Stimulated activated CD4-positive, alpha-beta T cell treated with anti-CD3 and anti-CD28 coated beads, Interleukin-1b, Interleukin-23, amount 100 ng/mL, for 1 hour (primary cell): ENCODE measurements at places on chromosomes 1 and 21.

DNA sequence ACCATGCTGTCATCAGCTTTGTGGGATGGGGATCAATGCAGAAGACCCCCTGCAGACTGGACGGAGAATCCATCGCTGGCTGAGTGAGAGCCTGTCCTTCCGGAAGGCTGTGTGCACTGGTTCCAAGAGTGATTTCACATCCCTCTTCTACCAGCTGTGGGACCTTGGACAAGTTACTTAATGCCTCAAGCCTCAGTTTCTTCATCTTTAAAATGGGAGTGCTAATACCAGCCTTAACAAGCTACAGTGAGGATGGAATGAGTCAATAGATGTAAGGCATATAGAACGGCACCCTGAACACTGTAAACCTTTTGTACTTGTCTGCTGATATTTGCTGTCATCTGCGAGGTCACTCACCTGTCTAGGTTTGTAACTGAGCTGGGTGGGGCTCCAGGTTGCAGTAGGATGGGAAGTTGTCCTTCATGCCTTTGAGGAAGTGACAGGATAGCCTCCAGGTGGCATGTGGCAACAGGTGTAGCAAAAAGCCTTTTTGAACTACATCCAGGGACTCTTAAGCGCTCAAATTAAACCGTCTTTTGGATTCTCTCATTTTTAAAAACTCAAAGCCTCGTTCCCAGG is 27.5 kb downstream of the TMEM51 start:
- no peak for DNase-seq

DNA sequence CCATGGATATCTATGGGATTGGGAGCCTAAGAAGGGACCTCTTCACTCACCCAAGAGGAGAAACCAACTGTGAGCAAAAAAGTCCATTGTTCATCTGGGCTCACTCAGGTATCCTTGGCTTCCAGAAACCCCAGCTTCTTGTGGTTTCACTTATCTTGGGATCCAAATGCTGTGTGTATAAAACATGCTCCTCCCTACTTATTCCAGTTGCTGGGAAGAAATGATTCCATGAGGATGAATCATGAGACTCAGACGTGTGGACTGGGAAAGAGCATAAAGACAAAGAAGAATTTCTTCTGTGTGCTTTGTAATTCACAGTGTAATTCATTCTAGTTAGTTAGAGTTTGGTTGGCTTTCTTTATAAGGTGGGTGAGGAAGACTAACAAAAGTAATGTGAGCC is 283.7 kb downstream of the ZNF648 start:
- DNase-seq, result no peak

GRCh38 chr1:224524679-224525078 is 90.1 kb upstream of the WDR26 start:
- no peak for DNase-seq

- DNase-seq, result no peak
Measured at GRCh38 chr1:111924786-111925185, 64.7 kb downstream of the KCND3 start.

GRCh38 chr21:38273745-38274542 is 17.2 kb downstream of the KCNJ15 start:
- DNase-seq, result no peak

- no peak for DNase-seq
Measured at GRCh38 chr1:228081578-228082213, 812 bp upstream of the ARF1 start.

DNA sequence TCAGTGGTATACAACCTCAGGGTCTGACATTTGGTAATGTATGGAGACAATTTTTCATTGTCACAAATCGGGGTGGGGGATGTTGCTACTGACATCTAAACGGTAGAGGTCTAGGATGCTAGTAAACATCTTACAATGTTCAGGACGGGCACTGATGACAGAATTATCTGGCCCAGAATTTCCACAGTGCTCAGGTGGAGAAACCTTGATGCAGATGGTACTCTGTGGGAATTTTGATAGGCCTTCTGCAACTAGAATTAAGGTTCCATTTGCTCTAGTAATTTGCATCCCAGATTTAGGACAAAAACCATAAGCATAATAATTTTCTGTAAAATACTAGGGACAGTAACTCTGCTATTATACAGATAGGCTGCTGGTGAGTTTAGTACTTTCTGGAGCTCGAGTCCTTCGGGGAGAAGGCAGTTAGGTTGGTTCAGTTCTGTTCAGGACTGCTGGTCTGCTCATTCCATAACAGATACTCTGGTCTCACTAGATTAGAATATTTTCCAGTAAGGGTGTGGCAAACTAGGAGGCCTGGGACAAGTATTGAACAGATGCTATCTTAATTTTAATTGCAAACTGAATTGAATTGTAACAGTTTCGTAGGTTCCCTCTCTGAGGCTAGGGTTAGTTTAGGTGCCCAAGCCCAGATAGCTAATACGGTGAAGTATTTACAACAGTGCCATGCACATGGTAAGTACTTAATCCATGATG is 11.4 kb downstream of the METTL13 start:
- no peak for DNase-seq

- no peak for DNase-seq
Measured at GRCh38 chr1:201556841-201557571, 18.1 kb downstream of the NAV1 start.

DNA sequence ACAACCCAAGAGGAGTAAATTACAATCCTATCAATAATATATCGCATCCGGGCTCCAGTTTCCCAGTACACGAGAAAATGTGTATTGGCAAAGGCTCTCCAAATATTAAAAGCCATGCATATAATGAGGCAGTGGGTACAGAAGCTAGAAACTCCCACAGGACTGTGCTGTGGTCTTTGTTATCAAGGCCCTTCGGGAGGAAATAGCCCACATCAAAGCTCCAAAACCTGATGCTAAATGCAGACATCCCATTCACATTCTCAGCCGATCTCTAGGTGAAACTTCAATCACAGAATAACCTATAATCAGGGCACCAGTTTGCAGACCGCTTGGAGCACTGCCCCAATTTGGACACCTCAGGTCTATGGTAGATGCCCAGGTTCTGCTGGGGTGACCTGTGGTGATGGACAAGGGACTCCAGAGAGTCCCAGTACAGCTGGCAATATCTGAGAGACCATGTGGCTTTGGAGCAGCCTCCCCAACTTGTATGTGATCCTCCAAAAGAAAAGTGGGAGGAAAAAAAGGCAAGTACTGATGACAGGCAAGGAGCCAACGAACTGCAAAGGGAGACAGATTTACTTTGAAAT is 148.8 kb upstream of the CAMK1G start:
- no peak for DNase-seq

DNA sequence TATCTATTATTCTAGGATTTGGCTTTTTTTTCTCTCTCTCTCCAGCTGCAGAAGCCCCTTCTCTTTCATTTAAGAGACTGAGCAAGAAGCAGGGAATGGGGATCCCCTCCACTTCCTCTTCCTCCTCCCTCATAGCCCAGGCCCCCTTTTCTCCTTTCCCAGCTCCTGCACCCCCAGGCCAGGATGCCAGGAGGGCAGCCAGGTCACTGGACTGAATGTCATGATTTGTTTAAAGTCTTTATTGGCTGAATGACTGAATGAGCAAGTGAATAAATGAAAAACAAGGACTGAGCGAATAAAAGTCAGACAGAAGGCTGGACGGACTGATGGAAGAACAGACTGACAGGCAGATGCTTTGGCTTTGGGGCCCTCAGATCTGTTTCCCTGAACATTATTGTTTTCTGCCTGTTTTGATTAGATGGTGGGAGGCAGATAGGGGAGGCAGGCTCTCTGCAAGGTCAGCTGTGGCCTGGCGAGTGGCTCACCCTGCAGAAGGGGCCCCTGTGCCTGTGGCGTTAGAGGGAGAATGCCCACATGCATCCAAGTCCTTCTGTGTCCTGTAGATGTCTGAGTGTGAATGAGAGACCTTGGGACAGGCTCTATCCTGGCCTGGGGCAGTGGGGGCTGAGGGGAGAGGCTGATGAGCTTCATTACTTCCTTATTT is 20.3 kb upstream of the ADGRB2 start:
- DNase-seq, result no peak

- DNase-seq, result no peak
Measured at GRCh38 chr1:10682449-10683309, 113.8 kb downstream of the CASZ1 start.

DNA sequence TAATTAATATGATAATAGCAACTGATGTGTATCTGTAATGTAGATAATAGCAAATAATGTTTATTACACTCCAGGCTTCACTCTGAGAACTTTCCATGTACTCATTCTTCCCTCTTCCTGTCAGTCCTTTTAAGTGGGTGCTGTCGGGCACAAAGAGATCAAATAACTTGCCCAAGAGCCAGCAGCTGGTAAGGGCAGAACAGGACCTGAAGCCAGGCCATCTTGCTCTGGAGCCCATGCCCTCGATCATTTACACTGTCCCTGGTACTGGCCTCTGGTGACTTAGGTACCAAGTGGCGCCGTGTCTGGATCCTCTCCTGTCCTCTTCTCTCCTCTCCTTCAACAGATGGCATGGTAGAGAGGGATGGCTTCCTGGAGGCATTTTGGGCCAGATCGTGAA is 97.2 kb downstream of the VPS13D start:
- DNase-seq, result no peak

DNA sequence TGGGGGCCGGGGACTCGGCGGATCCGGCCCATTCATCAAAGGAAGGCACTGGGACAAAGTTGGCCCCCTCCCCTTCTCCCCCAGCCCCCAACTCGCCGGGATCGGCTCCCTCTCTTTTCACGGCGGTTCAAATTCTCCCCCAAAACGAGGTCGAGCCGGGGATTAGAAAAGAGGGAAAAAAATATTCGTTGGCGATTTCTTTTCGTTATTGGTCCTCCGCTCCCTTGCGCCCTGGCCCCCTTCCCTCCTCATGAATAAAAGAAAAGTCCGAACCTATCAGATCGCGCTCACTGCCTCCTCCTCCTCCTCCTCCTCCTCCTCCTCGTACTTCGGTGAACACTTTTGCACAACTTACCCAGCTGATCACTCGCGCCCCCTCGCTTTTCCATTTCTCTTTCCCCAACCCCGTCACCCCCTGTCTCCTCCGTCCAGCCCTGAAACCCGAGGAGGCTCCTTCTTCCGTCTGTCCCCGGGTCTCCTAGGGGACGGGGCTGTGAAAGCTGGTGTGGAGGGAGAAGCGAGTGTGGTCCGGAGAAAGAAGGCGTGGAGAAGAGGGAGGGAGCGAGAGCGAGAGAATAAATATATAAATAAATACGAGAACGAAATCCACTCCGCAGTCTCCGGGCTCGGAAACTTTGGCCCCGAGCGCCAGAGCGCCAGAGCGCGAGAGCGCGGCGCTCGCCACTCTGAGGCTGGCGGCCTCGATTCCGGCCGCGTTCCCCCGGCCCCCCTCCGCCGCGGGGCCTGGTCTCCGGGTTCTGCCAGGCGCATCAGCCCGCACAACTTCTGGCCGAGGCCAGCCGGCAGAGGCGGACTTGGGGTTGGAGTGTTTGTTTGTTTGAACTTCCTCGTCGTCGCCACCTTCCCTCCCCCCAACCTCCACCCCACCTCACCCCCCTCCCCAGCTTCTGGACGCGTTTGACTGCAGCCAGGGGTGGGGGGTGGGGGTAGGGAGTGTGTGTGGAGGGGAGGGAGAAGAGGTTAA is at the start of gene PAX7:
Gene PAX7 (plus strand): TSS at position 336 of the 985 bp plus-strand sequence. CDS start 758 bp downstream, outside the sequence.
- DNase-seq, result no peak

DNA sequence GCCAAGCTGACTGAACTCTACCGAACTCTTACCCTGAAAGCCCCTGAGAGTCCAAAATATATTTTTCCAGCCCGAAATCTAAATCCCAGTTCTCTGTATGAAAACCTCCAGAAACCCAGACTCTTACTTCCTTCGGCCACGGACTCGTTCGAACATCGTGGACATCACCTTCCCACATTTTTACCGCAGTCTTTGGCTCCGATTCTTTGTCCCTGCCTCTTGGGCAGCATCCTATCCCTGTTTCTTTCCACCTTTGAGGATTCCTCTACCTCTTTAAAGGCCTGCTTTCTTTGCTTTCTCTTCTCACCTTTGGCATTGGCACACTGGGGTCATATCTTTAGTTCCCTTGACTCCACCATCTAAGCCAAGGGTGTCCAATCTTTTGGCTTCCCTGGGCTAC is 932 bp upstream of the USP24 start:
- DNase-seq, result no peak

GRCh38 chr1:9906466-9906865 is 3.6 kb downstream of the CTNNBIP1 start:
- DNase-seq, result no peak

GRCh38 chr1:171345536-171345935 is 31.6 kb downstream of the FMO4 start:
- DNase-seq, result no peak

GRCh38 chr1:15362737-15363128 is 47.0 kb upstream of the EFHD2 start:
- DNase-seq, result no peak

- no peak for DNase-seq
Measured at GRCh38 chr1:203089651-203090045, 3.8 kb upstream of the MYOG start.

DNA sequence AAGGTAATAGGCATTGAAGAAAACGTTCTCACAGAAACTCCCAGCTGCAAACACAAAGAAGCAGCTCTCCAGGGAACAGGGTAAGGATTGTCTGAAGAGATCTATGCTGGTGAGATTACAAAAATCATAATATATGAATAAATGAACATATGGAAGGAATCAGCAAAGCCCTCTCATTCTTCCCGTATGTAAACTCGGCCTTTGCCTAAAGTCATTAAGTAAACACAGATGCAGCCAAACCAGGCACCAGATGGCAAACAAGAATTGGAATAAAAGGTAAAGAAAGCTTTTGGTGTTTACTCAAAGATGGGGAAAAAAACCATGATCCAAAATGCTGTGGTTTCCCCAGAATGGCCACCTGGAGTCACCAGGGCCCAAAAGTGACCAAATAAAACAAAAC is 76.6 kb upstream of the HOOK1 start:
- no peak for DNase-seq

DNA sequence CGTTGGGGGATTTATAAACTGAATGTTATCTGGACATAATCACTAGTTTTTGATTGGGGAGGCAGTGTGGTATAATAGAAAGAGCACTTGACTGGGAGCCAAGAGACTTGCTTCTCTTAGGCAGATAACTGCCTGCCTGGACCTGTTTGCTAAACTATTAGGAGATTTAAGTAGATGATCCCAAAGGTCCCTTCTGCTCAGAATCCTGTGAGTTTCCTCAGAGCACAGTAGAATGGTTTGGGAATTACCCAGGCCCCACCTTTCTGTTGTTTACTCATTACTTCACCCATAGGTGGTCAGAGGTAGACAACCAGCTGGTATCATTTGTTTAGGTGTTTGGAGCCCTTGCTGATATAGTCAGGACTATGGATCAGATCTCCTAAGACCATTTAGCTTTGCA is 10.3 kb upstream of the PODN start:
- no peak for DNase-seq

GRCh38 chr1:86748622-86749373 is 44.4 kb downstream of the SH3GLB1 start:
- DNase-seq, result no peak

- no peak for DNase-seq
Measured at GRCh38 chr1:55893155-55893554, 678.0 kb upstream of the USP24 start.

- no peak for DNase-seq
Measured at GRCh38 chr1:30478799-30479563, 244.4 kb downstream of the MATN1 start.

- no peak for DNase-seq
Measured at GRCh38 chr1:87733386-87733785, 404.7 kb downstream of the LMO4 start.

GRCh38 chr21:21057349-21058062 is 59.3 kb downstream of the NCAM2 start:
- no peak for DNase-seq
